ENCODE measurements at places on chromosomes 3 and 15.

GRCh38 chr3:186810336-186810996, 4.2 kb upstream of the RFC4 start:
- DNase-seq, result no peak

- no peak for DNase-seq
Observed at GRCh38 chr15:100703671-100704070, 101.3 kb downstream of the ASB7 start.

- no peak for DNase-seq
Observed at GRCh38 chr3:187013159-187013716, 82.9 kb downstream of the ST6GAL1 start.

DNA sequence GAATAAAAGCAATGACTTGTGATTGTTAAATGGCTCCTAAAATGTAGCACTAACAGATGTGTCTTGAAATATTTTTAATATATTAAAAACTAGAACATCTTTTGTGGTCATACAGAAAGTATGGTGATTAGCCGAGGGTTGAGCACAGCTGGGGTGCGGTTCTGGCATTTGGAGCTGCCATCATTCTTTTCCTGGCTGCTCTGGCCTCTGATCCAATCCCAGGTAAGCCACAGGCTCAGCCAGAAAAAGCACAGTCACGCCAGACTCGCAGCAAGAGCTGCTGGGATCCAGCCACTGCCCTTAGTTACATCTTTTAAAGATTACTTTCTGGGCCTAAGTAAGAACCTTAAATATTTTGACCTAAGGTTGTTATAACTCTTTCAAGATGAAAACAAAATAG, 196.8 kb downstream of the PLCL2 start:
- DNase-seq, result no peak

DNA sequence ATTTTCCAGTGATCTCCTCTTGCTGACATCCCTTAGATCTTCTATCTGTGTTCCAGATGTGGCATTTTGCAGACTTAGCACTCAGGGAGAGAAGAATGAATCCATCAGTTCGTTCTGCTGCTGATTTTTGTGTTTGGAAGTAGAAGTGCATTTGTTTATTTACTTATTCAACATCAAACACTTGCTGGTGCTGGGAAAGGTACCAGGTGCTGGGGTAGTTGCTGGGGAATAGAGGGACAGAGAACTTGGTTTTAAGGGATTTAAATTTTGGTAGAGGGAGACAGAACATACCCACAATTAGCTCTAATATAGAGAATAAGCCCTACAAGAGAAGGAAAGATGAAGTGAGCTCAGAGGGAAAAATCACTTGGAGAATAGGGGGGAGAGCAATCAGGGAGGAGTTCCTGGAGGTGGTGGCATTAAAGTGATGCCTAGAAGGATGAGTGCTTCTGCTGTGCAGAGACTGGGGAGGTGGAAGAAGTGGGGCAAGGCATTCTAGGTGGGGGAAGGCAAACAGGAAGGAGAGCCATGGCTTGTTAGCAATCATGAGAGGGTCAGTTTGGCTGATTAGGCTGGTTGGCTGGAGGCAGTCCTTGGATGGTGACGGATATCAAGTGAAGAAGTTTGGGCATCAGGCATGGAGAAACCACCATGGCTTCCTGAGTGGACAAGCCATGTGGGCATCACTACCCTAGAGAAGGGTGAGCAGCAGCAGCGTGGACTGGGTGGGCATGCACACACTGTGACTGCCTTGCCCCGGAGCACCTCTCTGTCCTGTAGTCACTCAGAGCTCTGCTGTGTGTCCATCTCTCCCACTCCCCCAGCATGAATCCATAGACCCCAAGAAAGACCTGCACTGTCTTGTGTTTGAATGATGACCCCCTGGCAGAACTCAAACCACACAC, 197.3 kb downstream of the OPA1 start:
- DNase-seq, result no peak

DNA sequence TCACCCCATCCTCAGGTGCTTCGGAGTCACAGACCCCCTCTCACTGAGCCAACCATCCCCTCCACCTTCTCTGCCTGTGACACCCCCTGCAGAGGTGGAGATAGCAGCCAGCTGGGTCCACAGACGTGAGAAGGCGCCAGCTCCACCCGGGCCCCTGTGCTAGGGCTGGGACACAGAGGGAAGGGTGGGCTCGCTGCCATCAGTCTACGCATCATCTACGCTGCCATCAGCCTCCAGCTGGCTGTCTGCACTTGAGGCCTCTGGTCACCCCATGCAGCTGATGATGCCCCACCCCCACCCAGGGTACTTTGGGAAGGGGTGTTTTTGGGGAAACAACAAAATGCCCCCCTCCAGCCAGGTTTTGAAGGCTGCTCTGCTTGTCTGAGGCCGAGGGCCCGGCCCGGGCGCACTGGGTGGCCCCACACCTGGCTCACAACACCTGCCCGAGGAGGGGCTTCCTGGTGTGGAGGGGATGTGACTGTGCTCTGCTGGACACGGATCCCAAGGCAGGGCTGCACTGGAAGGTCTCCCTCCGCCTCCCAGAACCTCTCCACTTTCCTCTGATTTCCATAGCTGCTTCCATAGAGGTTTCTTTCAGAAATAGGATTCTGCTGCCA, 163.4 kb upstream of the IQSEC1 start:
- DNase-seq, result no peak

GRCh38 chr3:43627360-43627759, 5.5 kb upstream of the ANO10 start:
- no peak for DNase-seq

DNA sequence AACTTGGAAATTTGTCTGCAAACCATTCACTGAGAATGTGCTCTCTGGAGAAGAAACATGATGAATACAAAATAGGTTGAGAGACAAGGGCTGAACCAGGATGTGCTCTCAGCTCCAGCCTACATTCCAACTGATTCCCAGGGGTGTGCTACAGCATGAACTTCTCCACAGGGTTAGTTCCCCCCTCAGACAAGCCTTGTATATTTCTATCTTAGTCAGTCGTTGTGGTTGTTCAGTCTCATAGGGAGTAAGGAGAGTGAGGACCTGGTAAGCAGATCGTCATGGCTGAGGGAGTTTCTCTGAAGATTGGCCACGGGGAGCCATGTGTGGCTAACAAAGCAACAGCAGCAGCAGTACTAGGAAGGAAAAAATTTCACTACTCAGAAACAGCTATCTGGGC, 919.7 kb upstream of the CADM2 start:
- no peak for DNase-seq

DNA sequence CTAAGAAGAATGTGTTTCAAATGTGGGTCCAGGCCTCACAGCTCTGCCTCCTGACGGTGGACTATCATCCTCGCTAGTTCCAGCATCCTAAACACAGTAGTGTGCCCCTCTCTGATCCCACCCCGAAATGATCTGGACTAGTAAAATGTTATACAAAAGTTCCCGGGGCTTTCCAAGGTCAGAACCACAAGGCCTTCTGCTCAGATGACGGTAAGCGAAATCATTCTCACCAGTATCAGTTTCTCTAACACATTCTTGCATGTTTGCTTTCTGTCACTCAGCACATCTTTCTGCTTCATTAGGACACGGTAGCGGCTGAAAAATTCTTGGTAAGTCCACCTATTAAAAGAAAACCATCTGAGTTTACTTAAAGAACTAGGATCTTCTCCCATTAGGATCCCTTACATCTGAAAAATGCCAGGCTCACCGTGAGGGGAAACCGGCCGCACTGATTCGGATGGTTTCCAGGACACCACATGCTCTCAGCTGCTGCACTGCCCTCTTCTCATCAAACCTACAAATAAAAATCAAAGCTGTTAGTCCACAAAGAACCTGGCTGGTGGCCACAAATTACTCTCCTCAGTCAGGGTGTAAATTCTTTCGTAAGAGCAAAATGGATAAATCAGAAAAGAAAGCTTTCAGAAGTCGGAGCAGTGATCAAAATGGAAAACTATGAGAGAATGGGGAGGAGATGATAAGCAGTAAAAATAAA, 83.9 kb upstream of the MYO5C start:
- no peak for DNase-seq

DNA sequence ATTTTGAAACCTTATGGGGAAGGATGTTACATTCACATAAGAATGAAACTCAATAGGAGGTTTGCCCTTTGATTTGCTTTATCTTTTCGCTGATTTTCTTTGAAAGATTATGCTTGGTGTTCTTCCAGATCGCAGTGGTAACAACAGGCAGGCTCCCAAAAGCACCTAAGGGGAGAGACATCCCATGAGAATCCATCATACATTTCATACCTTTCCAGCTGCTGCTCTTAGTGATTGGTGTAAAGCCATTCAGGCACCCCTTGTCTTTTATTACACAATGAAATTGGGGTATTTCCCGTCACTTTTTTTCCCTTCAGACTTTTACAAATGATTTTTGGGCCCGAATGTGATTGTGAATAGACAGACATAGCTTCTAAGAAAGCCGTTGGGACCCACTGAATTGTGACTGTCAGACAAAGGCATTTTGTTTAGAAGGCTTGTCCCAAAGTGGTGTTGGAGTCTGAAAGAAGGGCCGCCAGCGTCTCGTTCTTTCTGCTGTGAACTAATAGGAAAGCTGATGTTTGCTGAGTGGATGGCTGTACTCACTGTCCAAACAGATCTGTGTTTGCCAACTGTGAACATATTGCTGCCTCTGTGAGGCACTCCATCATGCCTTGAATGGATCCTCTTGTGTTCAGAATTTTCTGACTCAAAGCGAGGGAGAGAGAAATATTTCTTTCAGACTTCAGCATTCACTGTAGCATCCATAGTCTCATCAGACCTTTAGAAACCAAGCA, 164.3 kb downstream of the FNDC3B start:
- no peak for DNase-seq

DNA sequence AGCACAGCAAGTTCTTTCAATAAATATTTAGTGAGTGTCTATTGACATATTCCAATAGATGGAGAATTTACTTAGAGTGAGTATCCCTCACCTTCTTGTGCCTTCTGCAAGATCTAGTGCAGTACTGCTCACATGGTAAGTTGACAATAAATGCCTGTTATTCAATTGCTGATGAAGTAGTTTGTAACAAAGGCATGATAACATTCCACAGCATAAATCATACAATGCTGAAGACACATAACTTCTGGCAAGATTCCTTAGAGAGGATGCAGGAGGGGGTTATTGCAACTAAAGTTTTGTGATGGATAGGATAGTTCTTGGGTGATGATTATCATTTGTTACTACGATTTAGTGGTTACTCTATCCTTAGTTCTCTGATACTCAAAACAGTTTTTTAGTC, 112.2 kb upstream of the RBMS3 start:
- no peak for DNase-seq

DNA sequence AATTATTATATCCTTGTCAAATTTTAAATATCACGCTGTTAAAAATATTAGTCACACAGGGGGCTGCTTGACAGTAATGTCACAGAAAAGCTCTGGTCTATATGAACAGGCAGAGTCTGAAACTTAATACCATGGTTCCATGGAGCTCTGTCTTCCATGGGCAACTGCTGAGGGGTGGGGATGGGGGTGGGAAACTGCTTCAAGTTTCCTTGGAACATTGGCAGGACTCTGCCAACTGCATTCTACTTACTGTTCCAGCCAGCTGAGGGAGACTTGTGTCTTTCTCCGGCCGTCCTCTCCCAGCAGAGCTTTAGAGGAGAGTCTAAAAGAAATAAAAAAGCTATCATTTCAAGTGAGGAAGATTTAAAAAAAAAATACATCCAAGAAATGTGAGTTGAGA, 348.7 kb downstream of the ZIC1 start:
- DNase-seq, result no peak

GRCh38 chr3:190870127-190870526, 7.6 kb upstream of the GMNC start:
- DNase-seq, result no peak

GRCh38 chr15:89175617-89176191, 45.7 kb downstream of the RLBP1 start:
- DNase-seq, result no peak

- no peak for DNase-seq
Observed at GRCh38 chr3:135228201-135228600, 433.1 kb downstream of the EPHB1 start.

- no peak for DNase-seq
Observed at GRCh38 chr15:94352636-94353487, 121.5 kb downstream of the MCTP2 start.

DNA sequence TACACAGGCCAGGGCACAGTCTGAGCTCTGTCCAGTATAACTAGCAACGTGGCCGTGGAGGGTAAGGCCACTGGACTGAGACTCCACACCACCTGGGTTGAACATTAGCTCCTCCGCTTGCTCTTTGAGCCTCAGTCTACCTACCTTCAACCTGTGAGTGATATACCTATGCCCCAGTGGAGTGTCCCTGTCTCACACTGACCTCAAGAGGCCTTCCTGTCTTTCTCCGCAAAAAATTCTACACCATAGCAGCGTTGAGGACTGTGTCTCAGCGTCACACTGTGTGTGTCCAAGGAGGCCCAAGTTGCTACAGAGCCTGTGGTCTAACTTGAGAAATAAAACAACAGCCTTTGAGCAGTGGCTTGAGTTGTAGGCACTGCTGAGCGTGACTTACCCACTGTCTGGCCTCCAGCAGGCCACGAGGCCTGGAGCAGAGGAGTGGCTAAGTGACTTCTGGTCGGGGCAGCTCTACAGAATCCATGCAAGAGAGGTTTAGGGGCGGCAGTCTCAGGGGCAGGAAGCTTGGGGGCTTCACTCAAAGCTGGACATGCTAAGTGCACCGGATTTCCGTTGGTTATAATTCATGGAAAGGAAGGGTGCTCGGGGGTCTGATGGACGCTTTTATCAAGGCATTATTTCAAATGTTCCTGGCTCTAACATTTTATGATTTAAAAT, 2.0 kb upstream of the MGLL start:
- no peak for DNase-seq

GRCh38 chr3:132445817-132446216, 28.5 kb downstream of the DNAJC13 start:
- DNase-seq, result peak; percentile 38

DNA sequence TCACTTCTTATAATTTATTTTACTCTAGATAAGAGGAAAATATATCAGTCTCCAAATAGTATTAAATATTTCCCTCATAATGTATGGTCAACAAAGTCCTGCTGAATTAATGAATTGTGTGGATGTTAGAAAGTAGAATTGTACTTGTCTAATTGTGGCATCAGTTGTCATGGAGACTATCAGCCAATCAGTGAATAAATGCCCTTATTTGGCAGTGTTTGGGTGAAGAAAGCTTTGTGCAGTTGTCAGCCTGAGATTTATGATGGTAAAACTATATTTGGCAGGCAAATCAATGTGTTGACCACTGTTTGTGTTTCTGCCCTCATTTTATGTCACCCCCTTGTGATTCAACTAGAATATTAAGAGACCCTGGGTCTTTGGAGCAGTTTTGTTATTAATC, 293.6 kb upstream of the MDFIC2 start:
- DNase-seq, result no peak

DNA sequence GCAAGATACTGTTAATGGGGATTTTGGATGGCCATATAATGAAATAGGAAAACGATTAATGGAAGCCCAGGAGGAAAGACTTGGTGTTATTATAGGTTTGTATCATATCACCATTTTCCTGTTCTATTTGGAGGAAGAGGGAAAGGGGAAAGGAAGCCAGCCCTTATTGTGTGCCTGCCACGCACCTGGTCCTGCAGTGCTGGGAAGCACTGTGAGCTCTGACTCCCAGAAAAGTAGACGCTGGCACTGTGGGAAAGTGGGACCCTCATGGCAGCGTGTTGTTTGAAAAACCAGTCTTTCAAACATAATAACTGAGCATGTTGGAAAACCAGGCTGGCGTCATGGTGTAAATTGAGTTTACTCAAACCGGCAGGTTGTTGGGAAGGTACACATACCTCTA, 22.0 kb downstream of the CGNL1 start:
- no peak for DNase-seq

Data from SJSA1 (cell line).